ENCODE measurements at places on chromosomes 2 and 18. TPM values are rescaled to one million over a fixed set of nuclear protein-coding genes. Genes with fewer than 3 reads are reported as not detected.

TEKT4 gene
- total RNA-seq: not detected

GALR1 gene
- not detected for total RNA-seq

LOXL3 gene
- 0.34 TPM for total RNA-seq

SLC11A1 gene
- total RNA-seq: 0.34 TPM

MATN3 gene
- total RNA-seq: 0.34 TPM

GKN1 gene
- total RNA-seq: not detected

TCF4 gene
- total RNA-seq: 3.4 TPM
